Mesothelial cell of epicardium (in vitro differentiated cells): ENCODE measurements at places on chromosomes 6 and 20. TPM values are rescaled to one million over a fixed set of nuclear protein-coding genes. Genes with fewer than 3 reads are reported as not detected.

DNA sequence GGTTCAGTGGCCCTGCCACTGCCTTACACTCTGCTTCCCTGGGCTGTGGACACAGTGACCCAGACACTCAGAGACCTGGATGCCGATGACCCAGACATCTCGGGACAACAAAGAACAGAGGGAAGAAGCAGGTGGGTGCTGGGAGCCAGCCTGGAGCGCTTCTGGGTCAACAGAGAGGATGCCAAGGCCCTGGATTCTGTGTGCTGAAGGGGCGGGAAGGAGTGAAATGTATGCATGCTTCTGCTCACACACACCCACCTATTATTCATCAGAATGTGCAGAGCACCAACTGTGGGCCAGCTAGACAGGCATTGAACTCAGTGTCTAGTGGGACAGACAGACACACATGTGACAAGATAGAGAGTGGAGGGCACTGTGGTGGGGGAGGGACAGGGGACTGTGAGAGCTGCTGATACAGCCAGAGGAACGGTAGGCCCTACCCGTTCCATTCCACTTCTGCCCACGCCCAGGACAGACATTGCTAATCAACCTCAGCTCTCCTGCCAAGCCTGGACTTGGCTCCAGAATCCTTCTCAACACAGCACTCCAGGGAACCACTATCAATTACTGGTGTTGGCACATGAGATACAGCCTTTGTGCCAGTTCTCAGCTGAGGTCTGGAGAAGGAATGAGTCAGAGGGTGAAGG is 20.2 kb downstream of the KCNK15 start:
- DNase-seq, result no peak

GRCh38 chr6:157261606-157262005 is 61.7 kb downstream of the TMEM242 start:
- DNase-seq, result no peak

DNA sequence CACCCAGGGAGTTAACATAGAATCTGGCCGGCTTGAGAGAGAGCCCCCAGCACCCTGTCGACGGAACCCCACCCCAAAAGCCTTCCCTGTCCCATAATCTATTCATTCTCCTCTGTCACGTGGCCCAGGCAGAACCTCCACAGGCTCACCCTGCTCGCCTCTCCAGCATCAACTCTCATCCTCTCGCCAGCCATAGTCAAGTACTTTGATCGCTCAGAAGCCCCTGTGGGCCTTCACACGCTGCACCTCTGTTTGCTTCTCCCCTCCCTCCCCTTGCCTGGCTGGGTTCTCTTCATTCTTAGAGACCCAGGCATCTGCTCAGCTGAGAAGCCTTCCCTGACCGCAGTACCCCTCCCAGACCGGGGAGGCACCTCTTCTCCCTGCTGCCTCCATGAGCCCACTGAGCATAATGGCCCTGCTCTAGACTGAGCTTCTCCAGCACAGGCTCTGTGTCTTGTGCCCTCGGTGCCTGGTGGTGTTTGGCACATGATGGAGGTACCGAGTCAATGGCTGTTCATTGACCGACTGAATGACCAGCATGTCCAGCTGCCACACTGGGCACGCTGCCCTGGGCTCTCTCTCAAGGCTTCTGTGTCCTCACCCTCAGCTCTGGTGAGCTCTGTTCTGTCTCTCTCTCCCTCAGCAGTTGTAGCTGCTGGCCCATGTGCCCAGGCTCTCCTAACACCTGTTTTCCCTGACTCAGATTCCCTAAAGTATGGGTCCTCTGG is 33.7 kb downstream of the PKIG start:
- DNase-seq, result no peak

DNA sequence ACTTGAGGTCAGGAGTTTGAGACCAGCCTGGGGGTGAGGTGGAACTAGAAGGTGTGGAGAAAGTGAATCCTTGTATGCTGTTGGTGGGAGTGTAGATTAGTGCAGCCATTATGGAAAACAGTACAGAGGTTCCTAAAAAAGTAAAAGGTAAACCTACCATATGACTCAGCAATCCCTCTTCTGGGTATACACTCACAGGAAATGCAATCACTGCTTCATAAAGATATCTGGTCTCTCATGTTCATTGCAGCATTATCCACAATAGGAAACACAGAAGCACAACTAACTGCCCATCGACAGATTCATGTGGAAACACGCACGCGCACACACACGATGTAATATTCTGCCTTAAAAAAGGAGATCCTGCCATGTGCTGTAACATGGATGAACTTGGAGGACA is 66.7 kb downstream of the CDC5L start:
- DNase-seq, result no peak

DNA sequence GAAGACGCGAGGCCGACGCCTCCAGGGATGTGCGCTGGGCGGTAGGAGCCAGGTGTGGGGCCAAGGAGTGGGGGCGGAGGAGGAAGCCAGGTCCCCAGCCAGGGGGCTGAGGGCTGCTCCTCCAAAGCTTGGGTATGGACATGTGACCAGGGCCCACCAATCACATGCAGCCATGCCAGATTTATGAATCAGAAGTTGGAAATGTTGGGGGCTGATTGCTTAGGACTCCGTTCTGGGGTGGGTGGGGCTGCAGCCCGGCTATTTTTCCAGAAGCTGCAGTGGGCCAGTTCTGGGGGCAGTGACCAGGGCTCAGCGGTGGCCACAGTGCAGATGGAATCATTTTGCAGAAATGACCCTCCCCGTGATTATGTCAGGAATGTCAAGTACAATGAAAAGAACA is 96.0 kb downstream of the CEBPB start:
- no peak for DNase-seq

GRCh38 chr6:84139311-84139710 is 88.1 kb downstream of the CEP162 start:
- DNase-seq, result no peak

GRCh38 chr6:6769466-6769865 is 180.9 kb downstream of the LY86 start:
- no peak for DNase-seq

- DNase-seq, result no peak
Observed at GRCh38 chr6:25842526-25842925, 10.7 kb upstream of the SLC17A1 start.

- no peak for DNase-seq
Observed at GRCh38 chr6:20777801-20778200, 243.5 kb downstream of the CDKAL1 start.

DNA sequence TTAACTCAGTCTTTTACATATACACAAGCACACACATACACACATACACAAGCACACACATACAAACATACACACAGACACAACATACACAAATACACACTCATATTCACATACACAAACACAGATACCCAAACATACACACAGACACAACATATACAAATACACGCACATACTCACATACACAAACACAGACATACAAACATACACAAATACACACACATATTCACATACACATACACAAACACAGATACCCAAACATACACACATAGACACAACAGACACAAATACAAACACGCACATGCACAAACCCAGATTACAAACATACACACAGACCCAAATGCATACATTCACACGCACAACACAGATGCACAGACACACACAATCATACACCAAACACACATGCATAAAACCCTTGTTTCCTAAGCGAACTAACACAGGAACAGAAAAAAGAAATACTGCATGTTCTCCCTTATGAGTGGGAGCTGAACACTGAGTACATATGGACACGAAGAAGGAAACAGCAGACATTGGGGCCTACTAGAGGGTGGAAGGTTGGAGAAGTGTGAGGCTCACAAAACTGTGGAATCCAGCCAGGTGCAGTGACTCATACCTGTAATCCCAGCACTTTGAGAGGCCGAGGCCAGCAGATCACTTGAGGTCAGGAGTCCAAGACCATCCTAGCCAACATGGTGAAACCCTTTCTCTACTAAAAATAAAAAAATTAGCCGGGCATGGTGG is 34.2 kb downstream of the PIM1 start:
- DNase-seq, result no peak

- no peak for DNase-seq
Observed at GRCh38 chr6:31851485-31851832, 11.2 kb downstream of the NEU1 start.

- DNase-seq, result no peak
Observed at GRCh38 chr20:25196786-25197120, 1.2 kb downstream of the ENTPD6 start.

TGM3 gene
- total RNA-seq, result 0.11 to 0.24 TPM (median 0.13 TPM) in 3 replicates

CLIC5 gene
- total RNA-seq, result 1.8 to 2.4 TPM (median 2.1 TPM) in 3 replicates

BFSP1 gene
- total RNA-seq, result 5.2 to 5.8 TPM (median 5.7 TPM) in 3 replicates

C4A gene
- 12.0 to 15.3 TPM (median 12.3 TPM) in 3 replicates for total RNA-seq
